Right renal cortex interstitium (tissue), 3 donors: ENCODE measurements at places on chromosomes 11 and 22.

GRCh38 chr11:10004526-10005113 is 289.4 kb downstream of the SBF2 start:
- no peak for DNase-seq

DNA sequence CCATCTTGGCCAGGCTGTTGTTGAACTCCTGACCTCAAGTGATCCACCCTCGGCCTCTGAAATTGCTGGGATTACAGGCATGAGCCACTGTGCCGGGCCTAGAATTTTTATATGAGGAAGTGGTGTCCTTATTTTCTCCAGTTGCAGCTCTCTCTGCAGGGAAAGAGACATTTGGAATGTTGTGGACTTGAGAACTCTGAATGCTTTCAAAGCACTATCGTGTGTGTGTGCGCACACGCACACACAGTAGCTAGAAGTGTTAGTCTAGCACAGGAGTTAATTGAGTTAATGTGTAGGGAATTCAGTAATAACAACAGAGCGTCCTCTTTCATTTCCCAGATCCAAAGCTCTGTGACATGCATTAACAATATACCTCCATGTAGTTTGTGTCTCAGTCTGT is 164.0 kb upstream of the RASSF10 start:
- DNase-seq = no peak

GRCh38 chr11:120136356-120136755 is 1.6 kb downstream of the TRIM29 start:
- no peak for DNase-seq

GRCh38 chr11:66003291-66003690 is 988 bp downstream of the BANF1 start:
- DNase-seq = no peak

DNA sequence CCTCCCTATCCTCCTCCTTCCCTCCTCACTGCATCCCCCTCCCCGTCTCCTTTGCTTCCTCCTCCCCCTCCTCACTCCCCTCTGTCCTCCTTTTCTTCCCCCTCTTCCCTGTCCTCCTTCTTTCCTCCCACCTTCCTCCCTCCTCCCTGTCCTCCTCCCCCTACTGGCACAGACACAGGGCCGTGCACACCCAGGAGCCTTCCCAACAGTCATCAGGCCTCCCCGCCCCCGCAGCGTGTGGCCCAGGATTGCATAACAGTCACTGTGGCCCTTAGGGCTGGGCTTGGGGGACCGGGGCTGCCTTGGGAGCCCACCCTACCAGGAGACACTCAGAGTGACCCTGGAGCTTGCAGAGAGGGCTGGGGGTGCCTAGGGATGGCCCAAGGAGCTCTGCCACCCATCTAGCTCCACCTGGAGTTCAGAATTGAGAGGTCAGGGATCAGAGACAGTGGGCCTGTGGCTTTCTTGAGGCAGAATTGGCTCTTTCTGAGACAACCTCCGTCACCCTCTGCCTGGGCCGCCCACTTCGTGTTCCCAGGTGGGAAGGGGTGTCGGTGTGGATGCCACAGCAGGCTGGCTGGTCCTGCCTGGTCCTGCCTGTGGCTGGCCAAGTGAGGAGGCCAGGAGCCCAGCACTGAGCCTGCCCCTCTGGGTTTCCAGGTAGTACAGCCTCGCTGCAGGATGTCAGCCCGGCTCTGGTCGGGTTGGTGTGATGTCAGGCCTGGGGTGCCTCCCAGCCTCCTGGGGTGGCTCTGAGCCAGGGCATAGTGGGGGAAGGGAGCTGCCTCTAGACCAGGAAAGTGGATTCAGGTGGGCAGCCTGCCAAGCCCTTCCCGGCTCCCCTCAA is 1.6 kb downstream of the SPI1 start:
- DNase-seq = no peak

DNA sequence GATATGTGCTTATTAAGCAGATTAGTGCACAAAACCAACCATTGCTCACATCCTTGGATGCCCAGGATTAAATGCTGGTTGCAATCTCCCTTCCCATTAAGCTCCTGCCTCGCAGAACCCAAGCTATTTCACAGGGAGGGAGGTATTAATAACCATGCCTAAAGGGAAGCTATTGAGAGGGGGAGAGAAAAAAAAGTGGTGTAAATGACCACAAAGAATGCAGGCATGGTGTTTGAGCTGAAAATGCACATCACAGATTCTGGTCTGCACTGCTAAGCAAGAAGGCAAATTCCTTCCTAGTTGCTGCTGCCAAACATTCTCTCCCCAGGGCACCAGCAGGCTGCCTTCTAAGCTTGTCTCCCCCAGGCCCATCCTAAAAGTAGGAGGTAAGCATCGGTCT is 92.0 kb upstream of the ISX start:
- no peak for DNase-seq

DNA sequence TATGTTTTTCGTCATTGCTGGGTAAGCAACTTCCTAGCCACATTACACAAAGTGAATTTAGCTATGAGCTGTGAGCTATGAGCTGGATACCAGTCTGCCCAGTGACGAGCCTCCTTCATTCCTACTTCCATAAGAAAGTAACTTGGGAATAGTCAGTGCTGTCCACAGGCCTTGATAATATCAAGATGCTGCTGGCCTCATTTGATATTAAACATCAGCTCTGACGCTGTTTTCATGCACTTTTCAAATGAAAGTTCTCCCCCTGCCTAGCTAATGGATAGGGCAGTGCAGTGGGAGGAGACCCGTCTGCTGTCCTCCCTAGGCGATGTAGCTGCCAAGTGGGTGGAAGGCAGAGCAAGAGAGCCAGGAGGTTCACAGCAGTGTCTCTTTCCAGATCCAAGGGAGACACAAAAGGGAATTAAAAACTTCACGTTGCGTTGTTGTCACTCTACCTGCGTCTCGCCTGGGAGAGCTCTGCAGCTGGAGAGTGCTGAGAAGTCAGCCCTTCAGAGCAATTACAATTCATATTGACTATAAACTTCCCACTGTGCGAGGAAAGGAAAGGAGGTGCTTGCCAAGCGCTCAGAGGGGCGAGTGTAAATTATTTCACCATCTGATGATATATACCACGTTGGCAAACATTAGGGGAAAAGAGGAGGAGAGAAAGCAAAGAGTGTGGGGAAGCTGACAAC is 861.4 kb downstream of the NTM start:
- no peak for DNase-seq

- DNase-seq = no peak
Observed at GRCh38 chr11:131033151-131033651, 116.9 kb upstream of the SNX19 start.

GRCh38 chr11:74388678-74389327 is 9.4 kb downstream of the PGM2L1 start:
- no peak for DNase-seq
